ENCODE measurements at places on chromosomes 12 and 14. TPM values are rescaled to one million over a fixed set of nuclear protein-coding genes. Genes with fewer than 3 reads are reported as not detected.

NXPH4 gene
- total RNA-seq = 2.1 TPM

DNA sequence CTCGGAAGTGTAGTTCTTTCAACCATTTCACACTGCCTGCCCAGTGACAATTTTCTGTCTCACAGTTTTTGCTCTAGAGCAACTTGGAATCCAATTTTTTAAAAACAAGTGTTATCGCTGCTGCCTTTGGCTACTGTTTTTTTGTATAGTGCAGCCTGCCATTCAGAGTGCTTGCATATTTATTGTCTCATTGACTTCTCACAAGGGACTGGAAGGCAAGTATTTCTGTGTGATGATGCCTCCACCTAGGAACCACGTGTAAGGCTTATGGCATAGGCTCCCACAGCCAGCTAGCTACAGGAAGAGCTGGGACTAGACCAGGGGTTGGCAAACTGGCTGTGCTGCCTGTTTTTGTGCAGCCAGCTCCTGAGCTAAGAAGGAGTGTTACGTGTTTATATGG lies 903 bp downstream of the PARPBP start:
- H3K4me1 ChIP-seq = no peaks in the 10 kb centered on the region
- peaks cover 13% of the 10 kb centered on the region for H3K36me3 ChIP-seq
- H3K27me3 ChIP-seq = no peaks in the 10 kb centered on the region

DNA sequence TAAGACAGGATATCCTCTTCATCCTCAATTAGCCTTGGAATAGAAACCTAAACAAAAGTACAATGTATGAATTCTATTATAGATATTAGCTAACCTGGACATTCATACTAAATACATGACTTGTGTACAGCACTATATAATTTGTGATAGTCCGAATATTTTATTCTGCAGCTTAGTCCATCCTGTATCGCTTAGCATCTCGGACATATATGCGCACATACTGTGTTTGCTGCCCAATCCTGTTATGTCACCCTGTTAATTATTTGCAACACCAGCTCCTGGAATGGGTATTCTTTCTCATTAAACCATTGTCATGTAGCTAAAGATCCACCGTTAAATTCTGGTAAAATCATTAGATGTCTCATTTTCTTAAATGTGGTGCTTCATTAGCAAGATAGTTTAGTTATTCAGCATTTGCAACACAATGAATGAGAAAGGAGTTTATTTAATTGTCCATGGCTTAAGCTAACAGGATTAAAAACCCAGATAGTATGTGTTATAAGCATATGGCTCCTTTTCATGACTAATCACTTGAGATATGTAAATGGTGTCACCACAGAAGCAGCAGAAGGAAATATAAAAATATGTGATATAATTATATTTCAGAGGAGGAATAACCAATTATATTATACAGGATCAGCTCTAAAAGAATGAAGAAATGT lies 156.0 kb upstream of the ARHGAP5 start:
- no peaks in the 10 kb centered on the region for H3K4me1 ChIP-seq
- no peak for DNase-seq
- H3K36me3 ChIP-seq = no peaks in the 10 kb centered on the region
- H3K27ac ChIP-seq = no peak overlapping the region
- H3K4me3 ChIP-seq = no peak overlapping the region
- no peaks in the 10 kb centered on the region for H3K27me3 ChIP-seq

LTBP2 gene
- 0.75 TPM for total RNA-seq

GRCh38 chr12:4564818-4565217 lies 2.8 kb downstream of the DYRK4 start:
- peaks cover 9% of the 10 kb centered on the region for H3K27me3 ChIP-seq
- no peak overlapping the region for H3K4me3 ChIP-seq
- H3K27ac ChIP-seq = no peak overlapping the region
- H3K4me1 ChIP-seq = no peaks in the 10 kb centered on the region
- DNase-seq = no peak

- no peaks in the 10 kb centered on the region for H3K27me3 ChIP-seq
- no peak overlapping the region for H3K4me3 ChIP-seq
- H3K36me3 ChIP-seq = no peaks in the 10 kb centered on the region
- H3K4me1 ChIP-seq = peaks cover 3% of the 10 kb centered on the region
These were observed 11.4 kb downstream of the TMEM253 start for GRCh38 chr14:21112255-21112654.

DNA sequence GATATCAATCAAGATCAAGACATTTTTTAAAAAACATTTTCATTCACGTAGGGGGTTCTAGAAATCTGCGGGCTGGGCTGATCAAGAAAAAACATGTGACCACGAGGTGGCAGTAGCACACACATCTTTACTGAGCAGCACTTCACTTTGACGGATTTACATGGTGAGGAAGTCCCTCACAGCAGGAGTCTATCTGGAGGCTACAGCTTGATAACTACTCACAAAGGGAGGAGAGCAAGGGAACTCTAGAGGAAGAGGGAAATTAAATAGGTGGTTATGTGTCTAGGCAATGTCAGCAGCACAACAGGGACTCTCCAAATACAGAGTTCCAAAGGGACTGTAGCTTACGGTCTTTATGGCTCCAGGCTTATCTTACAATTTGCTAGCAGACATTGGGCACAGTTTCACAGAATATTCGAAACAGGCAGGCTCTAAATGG lies 248.1 kb downstream of the DPY19L2 start:
- peaks cover 3% of the 10 kb centered on the region for H3K36me3 ChIP-seq
- no peak overlapping the region for H3K27ac ChIP-seq
- DNase-seq = peak; percentile 90
- H3K27me3 ChIP-seq = no peaks in the 10 kb centered on the region
- H3K4me1 ChIP-seq = no peaks in the 10 kb centered on the region
- no peak overlapping the region for H3K4me3 ChIP-seq

- H3K27me3 ChIP-seq = no peaks in the 10 kb centered on the region
- DNase-seq = no peak
- peaks cover 4% of the 10 kb centered on the region for H3K4me1 ChIP-seq
- no peaks in the 10 kb centered on the region for H3K36me3 ChIP-seq
These were observed 422.9 kb downstream of the ZFP36L1 start for GRCh38 chr14:68370057-68370360.

DNA sequence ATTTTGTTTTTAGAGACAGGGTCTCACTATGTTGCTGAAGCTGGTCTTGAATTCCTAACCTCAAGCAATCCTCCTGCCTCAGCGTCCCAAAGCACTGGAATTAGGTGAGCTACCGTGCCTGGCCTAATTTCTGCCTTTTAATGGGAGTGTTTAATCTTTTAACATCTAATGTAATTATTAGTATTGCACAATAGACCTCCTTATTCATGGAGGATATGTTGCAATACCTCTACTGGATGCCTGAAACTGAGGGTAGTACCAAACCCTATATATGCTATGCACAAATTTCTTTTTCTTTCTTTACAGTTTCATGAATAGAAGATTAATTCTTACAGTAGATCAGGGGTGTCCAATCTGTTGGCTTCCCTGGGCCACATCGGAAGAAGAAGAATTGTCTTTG lies 47.8 kb downstream of the MYRFL start:
- DNase-seq = no peak
- H3K27me3 ChIP-seq = no peaks in the 10 kb centered on the region
- H3K36me3 ChIP-seq = no peaks in the 10 kb centered on the region
- H3K27ac ChIP-seq = no peak overlapping the region
- no peaks in the 10 kb centered on the region for H3K4me1 ChIP-seq
- no peak overlapping the region for H3K4me3 ChIP-seq

DNA sequence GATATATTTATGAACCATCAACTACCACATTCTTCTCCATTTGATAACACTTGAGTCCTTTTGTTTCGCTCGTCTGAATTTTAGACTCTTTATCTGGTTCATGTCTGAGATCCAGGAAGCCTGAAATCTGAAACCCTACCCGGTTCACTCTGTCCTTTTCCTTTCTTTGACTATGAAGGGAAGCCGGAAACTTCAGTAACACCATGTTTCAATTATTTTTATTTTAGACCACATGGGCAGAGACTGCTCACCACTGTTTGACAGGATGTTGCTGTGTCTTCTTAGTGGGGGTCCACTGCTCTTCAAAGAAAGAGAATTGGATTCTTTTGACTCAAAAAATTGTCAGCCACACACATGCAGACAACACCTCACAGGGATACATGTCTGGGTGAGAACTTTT lies 331.9 kb upstream of the FLRT2 start:
- H3K27me3 ChIP-seq = no peaks in the 10 kb centered on the region
- H3K4me1 ChIP-seq = 0 out of 2 replicates have a peak, but pooled peaks cover 5% of the 10 kb centered on the region
- peaks cover 2% of the 10 kb centered on the region for H3K36me3 ChIP-seq
- no peak for DNase-seq
- no peak overlapping the region for H3K4me3 ChIP-seq

GRCh38 chr12:55925870-55926737 lies 1.6 kb downstream of the PYM1 start:
- peaks cover 4% of the 10 kb centered on the region for H3K4me1 ChIP-seq
- H3K36me3 ChIP-seq = peaks cover 34% of the 10 kb centered on the region
- H3K27ac ChIP-seq = peak overlapping the region; percentile 80
- no peaks in the 10 kb centered on the region for H3K27me3 ChIP-seq
- no peak for DNase-seq

LRCOL1 gene
- total RNA-seq = not detected

GRCh38 chr12:15794836-15795235 lies 5.6 kb upstream of the EPS8 start:
- H3K27ac ChIP-seq = no peak overlapping the region
- no peaks in the 10 kb centered on the region for H3K4me1 ChIP-seq
- no peaks in the 10 kb centered on the region for H3K36me3 ChIP-seq
- H3K27me3 ChIP-seq = no peaks in the 10 kb centered on the region
